ENCODE measurements at places on chromosomes 7 and 10.

DNA sequence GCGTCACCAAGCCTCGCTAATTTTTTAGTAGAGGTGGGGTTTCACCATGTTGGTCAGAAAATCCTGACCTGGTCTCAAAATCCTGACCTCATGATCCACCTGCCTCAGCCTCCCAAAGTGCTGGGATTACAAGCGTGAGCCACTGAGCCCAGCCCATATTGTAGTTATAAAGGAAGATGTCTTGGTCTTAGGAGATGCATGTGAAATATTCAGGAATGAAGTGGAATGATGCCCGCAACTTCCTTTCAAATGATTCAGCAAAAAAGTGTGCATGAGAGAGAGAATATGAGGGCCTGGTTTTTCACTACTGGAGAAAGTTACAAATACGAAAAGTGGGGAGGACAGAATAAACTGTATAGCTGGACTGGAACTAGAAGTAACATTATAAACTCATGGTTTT, 15.9 kb downstream of the TMEM209 start:
- no peak for DNase-seq

- no peak for DNase-seq
These were observed 69.5 kb downstream of the HIBADH start for GRCh38 chr7:27593226-27593625.

- DNase-seq, result no peak
These were observed 26.1 kb downstream of the NOM1 start for GRCh38 chr7:156975620-156976019.

GRCh38 chr7:4682621-4683042, 537 bp downstream of the FOXK1 start:
- no peak for DNase-seq

GRCh38 chr10:43056568-43057011, 20.3 kb upstream of the RET start:
- DNase-seq, result no peak

Data from globus pallidus (tissue), 1 donor.